ENCODE measurements at places on chromosomes 11 and 22. TPM values are rescaled to one million over a fixed set of nuclear protein-coding genes. Genes with fewer than 3 reads are reported as not detected.

DNA sequence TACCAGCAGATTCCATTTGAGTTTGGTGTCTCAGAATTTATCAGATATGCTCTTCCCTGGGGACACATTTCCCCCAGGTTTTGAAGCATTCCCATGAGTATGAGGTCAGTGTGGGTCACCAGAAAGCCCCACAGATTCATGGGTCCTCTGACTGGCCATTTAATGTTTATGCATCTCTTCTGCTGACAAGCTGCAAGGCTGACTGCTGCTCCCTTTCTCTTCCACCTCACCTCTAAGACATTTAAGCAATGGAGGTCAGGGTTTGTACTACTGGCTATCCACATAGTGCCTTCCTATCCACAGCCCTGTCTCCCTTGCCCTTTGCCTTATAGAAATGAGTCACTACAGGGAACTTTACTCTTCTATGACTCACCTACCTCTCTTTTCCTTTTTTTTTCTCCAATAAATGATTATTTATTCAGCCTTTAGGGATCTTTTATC lies 106.0 kb upstream of the TIMP3 start:
- no peak for ATAC-seq

DNA sequence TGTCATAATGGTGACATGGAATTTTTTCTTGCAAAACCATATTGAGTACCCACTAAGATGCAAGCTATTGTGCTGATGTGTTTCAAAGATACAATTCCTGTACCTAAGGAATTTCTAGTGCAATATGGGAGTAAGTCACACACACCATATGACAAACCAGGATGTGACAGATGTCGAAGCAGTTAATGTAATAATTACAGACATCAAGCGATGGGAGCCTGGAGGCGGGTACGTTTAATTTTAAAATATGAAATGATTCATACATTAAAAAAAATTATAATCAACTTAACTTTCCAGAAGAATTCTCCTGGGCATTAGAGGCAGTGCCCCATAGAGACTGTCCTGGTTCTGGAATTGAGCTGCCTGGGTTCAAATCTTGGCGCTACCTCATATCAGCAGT lies 6.0 kb downstream of the SYCE3 start:
- no peak for ATAC-seq

GRCh38 chr11:67421430-67422031 lies 6.1 kb downstream of the CARNS1 start:
- ATAC-seq: no peak

DNA sequence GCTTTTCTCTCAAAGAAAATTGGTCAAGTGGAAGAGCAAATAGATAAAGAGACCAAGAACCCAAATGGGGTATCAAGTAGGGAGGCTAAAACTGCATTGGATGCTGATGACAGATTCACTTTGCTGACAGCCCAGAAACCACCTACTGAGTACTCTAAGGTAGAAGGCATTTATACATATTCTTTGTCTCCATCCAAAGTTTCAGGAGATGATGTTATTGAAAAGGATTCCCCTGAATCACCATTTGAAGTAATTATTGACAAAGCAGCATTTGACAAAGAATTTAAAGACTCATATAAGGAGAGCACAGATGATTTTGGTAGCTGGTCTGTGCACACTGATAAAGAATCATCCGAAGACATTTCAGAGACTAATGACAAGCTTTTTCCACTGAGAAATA lies 37.7 kb downstream of the RTN3 start:
- ATAC-seq: no peak

GRCh38 chr11:125315079-125315740 lies 150.7 kb downstream of the PKNOX2 start:
- peak; percentile 43 for ATAC-seq

LUZP2 gene
- total RNA-seq: not detected

- no peak for ATAC-seq
Measured at GRCh38 chr11:111605681-111606080, 3.4 kb downstream of the SIK2 start.

PATZ1 gene
- 15.7 TPM for total RNA-seq

- ATAC-seq: no peak
Measured at GRCh38 chr11:89235976-89236375, 58.3 kb downstream of the TYR start.

DNA sequence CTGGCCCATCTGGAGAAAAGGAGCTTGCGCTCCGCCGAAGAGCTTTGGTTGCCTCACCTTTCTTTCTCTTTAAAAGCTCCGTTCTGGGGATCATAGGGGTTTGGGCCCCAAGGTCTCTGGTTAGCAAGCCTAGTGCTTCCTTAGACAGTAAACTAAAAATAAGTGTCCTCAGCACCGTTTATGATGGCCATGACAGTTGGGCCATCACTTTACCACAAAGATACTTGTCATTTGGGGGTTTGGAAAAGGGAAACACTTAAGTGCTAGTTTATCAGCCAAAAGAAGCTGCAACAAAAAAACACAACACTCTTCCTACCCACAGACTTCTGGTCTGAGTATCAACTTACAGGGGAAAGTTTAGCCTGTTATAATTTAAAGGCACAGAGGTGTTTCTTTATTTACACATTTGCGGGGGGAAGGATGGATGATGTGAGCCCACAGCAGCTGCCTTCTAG lies 88.4 kb upstream of the CD44 start:
- no peak for ATAC-seq

- ATAC-seq: no peak
Measured at GRCh38 chr11:1160231-1161101, 2.7 kb downstream of the MUC5AC start.

- no peak for ATAC-seq
Measured at GRCh38 chr11:73190557-73190885, 27.6 kb upstream of the P2RY2 start.

GRCh38 chr11:47001781-47002181 lies 65.2 kb downstream of the CSTPP1 start:
- ATAC-seq: no peak

- ATAC-seq: no peak
Measured at GRCh38 chr11:101133190-101133589, 3.6 kb upstream of the PGR start.

- no peak for ATAC-seq
Measured at GRCh38 chr11:96055706-96056387, 131.9 kb upstream of the MTMR2 start.

DNA sequence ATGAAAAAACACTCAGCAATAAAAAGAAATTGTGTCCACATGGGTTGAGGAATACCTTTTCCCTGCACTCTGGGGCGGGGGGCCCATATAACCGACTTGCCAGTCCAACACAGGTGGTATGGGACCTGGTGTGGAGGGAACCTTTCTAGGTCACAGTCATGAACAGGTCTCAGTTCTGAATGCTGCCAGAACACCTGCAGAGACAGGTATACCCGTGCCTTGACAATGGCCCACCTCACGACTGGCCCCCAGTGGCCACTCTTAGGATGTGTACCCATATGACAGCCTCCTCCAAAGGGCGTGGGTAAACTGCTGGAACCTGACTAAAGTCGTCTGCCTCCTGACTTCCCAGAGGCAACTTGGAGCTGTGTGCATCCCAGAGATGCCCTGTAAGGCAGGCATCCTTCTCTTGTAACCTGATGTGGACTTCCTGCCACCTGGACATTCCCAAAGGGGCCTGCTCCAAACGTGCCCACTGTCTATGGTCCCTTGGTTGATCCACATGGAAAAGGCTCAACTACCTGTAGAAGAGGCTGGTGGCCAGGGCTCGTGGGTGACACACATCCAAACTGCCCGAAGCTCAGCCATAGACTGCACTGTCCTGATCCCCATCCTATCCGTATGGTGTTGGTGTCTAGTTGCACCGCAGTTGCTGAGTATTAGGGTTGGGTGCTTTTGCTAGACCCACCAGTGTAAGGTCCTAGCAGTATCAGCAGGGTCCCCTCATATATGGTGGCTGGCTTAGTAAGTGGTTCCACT lies 859.3 kb downstream of the BRD1 start:
- no peak for ATAC-seq

GRCh38 chr11:114738954-114739353 lies 60.6 kb downstream of the NXPE2 start:
- ATAC-seq: no peak

DNA sequence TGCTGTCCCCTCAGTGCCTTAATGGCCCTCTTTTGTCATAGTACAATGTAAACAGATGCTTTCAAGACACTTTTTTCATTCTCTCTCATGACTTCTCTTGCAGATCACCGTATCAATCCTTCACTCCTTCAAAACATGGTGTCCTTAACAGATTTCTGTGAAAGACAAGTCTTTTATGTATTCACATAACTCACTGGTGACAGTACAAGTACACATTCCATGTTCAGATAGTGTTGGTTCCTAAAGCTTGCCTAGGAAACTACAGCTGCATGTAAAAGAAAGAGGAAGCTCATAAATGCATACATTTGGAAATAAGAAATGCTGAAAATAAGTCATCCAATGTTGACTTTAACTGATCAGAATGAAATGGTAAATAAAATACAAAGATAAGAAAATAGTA lies 5.0 kb upstream of the OR52E6 start:
- no peak for ATAC-seq

PHLDA2 gene
- total RNA-seq: not detected

PLAAT4 gene
- total RNA-seq: 18.0 TPM

MS4A14 gene
- total RNA-seq: 1.3 TPM

GRCh38 chr11:85718126-85718943 lies 32.3 kb upstream of the CCDC89 start:
- ATAC-seq: no peak

IGSF9B gene
- total RNA-seq: 58.5 TPM

SLC25A18 gene
- total RNA-seq: 0.93 TPM

DCHS1 gene
- 59.8 TPM for total RNA-seq

ST14 gene
- total RNA-seq: 2.0 TPM

GLB1L3 gene
- not detected for total RNA-seq

- ATAC-seq: peak; percentile 66
Measured at GRCh38 chr11:102139081-102139498, 28.8 kb downstream of the YAP1 start.

SPON1 gene
- 121 TPM for total RNA-seq

DNA sequence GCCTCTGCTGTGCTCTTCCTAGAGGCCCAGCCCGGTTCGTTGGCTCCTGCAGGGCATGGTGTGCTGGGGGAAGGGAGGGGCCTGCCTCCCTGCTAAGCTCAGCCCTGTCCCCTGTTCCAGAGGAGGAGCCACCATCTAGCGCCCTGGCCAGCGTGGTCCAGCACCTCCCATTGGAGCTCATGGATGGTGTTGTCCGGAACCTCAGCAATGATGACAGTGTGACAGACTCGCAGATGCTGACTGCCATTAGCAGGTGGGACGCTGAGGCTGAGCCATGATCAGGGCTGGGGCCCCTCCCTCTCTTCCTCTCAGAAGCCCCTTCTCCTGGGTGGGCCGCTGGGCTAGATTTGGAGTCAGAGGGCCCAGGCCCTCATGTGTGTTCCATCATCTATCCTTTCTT lies 9.1 kb downstream of the USP35 start:
- no peak for ATAC-seq

NXPE2 gene
- 0.31 TPM for total RNA-seq

DNA sequence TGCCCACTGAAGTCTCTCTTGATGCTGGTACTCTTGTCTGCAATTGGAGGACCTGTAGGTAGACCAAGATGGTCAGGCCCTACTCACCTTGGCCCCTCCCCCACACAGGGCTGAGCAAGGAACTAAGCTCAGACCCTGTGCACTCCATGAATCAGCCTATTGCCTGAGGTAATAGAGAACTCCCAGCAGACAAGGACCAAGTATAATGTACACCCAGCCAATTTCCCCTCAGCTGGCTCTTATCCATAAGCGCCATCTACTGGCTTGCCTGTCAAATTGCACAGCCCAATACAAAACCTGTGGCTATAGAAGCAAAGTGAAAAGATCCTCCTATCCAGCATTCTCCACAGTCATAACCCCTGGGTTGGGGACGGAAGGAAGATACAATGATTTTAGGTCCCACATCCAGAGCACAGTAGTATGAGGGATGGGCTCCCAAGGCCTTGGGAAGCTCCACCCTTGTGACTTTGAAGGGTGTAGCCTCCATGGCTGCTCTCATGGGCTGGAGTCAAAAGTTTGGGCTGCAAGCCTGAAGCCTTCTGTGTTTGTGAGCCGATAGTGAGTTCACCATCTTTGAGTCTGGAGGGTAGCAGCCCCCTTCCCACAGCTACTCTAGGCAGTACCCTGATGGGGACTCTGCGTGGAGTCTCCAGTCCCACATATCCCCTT lies 56.0 kb downstream of the GLYATL2 start:
- no peak for ATAC-seq

DNA sequence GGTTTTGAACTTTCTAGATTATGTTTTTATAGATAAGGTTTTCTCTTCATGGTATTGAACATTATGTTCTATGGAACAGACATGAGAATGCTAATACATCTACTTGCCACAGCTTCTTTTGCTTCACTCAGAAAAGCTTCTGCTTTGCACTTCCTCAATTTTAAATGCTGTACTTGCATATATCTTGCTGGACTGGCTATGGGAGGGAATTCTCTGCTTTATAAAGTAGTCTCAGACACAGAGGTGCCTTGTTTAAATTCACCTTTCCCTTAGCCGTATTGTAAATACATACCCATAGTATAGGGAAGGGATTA lies 173.9 kb downstream of the DDX10 start:
- ATAC-seq: no peak

DNA sequence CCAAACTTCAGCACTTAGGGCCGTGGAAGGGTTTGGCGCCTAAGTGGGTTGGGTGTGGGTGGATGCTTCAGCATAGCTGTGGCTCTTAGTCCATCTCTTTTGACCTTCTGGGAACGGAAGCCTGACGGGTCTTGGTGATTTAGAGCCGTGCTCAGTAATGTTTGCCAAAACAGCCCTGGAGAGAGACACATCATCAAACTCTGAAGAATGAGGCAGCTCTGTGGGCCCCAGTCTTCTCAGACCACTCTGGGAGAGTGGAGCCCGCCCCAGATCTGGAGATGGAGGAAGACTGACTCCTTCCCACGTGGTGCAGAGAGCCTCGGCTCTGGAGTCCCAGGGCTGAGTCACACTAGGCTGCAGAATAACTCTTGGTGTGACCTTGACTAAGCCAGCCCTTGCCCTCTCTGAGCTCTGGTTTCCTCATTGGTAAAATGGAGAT lies 168.9 kb downstream of the C11orf91 start:
- no peak for ATAC-seq

PATE4 gene
- total RNA-seq: not detected

- no peak for ATAC-seq
Measured at GRCh38 chr11:123671534-123671933, 17.1 kb upstream of the SCN3B start.

DNA sequence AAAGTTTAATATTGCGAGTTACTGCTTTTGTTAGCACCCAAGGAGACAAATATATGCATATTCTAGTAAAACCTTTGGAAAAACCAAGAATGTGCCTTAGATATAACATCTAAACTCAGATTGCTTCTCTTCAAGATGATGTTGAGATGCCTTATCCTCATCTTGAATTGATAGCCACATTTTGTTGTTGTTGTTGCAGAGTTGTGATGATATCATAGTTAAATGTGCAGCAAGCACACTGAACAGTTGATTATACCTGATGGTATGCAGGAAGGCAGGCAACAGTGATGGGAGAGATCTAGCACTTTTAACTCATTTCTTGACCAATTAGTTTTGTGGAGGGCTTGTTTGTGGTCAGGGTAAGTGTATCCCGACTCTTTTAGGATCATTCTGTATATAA lies 48.0 kb downstream of the KDM2A start:
- no peak for ATAC-seq

RGL4 gene
- total RNA-seq: 0.27 TPM

GRCh38 chr22:45225732-45226502 lies 14.8 kb downstream of the KIAA0930 start:
- ATAC-seq: peak; percentile 82

SCGB2A2 gene
- not detected for total RNA-seq

All from gastroesophageal sphincter (tissue), 4 donors.